ENCODE measurements at places on chromosomes 16 and 17.

- no peak for DNase-seq
Measured at GRCh38 chr17:80281516-80281915, 20.9 kb downstream of the RNF213 start.

- DNase-seq, result no peak
Measured at GRCh38 chr16:72884037-72884436, 163.9 kb downstream of the ZFHX3 start.

- DNase-seq, result peak; percentile 90
Measured at GRCh38 chr17:64006361-64007088, 8.4 kb downstream of the PRR29 start.

DNA sequence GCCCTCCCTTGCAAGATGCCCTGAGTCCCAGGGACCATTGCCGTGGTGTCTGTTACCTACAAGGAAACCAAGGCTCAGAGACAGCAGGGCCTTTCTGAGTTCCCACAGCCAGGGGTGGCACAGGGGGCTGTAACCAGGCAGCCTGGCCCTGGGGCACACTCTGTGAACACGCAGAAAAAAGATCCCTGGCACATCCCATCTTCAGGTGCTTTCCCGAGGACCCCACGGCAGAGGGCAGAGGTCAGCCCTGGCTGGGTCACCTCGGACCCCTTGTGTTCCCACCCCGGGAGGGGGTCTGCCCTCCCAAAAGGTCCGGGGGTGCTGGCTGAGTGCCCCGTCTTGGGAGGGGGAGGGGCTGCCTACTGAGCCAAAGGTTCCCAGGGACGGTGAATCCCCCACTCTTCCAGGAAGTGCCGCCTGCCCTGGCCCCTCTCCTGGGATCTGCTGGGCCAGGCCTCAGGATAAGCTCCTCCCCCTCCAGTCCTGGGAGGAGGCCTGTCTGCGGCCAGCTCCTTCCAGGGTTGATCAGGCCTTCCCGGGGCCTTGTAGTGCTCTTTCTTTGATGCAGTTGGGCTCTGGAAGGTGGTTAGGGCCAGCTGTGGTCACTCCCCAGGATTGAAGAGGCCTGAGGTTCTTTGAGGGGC is 8.1 kb downstream of the GLIS2 start:
- no peak for DNase-seq

DNA sequence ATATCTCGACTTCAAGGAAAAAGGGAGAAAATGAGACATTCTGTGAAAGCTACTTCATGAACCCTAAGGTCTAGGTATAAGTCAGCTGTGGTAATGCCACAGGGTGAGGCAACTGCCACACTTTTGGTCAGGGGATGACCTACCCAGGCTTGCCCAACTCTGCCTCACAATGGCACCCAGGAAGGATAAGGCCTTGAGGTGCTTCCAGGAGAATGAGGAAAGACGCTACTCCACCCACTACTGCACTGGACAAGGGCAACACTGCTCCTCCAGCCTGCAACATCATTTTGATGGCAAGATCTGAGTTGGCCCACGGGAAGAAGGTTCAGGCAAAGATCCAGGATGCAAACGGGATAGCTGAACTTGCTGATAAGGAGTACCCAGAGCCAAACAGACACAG is 22.0 kb upstream of the GFOD2 start:
- DNase-seq, result no peak

GRCh38 chr17:55717898-55718735 is 4.5 kb downstream of the TMEM100 start:
- DNase-seq, result no peak

DNA sequence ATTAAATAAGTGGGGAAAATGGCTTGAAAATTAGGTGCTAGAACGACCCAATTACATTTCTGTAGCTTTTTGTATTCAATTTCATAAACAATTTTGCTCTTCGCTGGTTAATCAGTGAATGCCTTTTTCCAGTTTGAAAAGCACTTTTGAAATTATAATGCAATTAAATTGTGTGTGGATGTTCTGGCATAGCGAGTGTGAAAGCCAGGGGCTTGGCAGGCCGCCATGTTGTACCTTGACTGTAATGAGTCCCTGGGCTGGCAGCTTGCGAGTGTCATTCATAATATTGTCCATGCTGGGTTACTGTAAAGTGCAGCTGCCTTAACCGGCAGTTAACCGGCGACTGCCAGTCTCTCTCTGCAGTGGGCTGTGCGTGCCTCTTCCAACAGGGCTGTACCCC is 177.8 kb downstream of the CCDC182 start:
- no peak for DNase-seq

DNA sequence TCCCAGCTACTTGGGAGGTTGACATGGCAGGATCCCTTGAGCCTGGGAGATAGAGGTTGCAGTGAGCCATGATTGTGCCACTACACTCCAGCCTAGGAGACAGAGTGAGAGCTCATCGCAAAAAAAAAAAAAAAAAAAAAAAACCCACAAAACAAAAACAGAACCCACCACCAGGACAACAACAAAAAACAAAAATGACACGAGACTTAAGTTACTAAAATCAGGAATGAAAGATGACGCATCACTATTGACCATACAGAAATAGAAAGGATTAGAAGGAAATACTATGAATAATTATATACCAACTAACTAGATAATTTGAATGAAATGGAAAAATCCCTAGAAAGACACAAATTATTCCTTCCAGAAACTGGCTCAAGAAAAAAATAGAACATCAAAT is 432.4 kb upstream of the PMFBP1 start:
- DNase-seq, result no peak

GRCh38 chr16:30745082-30745481 is 3.1 kb upstream of the PHKG2 start:
- no peak for DNase-seq

- DNase-seq, result no peak
Measured at GRCh38 chr17:55285340-55286301, 20.9 kb downstream of the HLF start.

DNA sequence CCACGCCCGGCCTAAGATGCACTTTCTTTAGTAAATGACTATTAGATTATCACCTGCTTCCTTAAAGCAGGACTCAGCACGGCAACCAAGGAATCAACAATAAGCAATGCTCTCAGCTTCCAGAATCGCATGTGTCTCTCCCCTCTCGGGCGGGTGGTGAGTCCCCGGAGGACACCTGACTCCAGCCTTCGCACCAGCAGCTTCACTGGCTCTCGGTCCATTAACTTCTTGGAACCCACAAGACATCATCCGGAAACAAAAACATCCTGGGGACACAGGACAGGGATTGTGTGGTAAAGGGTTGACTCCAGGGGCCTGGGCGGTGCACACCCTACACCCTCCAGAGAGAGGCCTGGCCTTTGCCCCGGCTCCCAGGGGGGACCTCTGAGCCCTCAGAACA is 22.7 kb downstream of the UTS2R start:
- no peak for DNase-seq

GRCh38 chr17:44024271-44024663 is 9.5 kb upstream of the TMEM101 start:
- no peak for DNase-seq
